ENCODE measurements at places on chromosomes 16 and 17. TPM values are rescaled to one million over a fixed set of nuclear protein-coding genes. Genes with fewer than 3 reads are reported as not detected.

- no peak overlapping the region for H3K27ac ChIP-seq
- no peak for DNase-seq
- peaks cover 91% of the 10 kb centered on the region for H3K4me1 ChIP-seq
- no peaks in the 10 kb centered on the region for H3K27me3 ChIP-seq
Measured at GRCh38 chr17:77379832-77380231, 239.1 kb downstream of the SEC14L1 start.

GRCh38 chr17:21299981-21300600, 15.6 kb downstream of the MAP2K3 start:
- H3K36me3 ChIP-seq = peaks cover 13% of the 10 kb centered on the region
- H3K27me3 ChIP-seq = no peaks in the 10 kb centered on the region
- no peak for DNase-seq
- H3K4me3 ChIP-seq = no peak overlapping the region

DNA sequence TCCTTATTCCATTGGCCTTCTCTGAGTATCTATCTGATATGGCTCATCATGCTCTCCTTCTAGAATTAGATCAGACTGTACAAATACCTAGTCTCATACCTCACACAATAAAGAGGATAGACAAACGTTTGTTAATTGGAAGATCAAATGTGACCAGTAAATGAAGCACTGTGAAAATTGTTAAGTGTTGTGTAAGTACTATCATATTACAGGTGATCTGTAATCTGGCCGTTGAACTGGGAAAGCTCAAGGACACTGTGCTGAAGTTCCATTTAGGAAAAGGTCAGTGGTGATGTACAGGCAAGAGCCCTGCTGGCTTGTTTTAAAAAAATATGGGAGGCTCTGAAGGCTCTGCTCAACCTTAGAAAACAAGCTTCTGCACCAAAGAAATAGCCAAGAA, 38.5 kb upstream of the CORO6 start:
- H3K27me3 ChIP-seq = no peaks in the 10 kb centered on the region
- H3K4me1 ChIP-seq = no peaks in the 10 kb centered on the region
- DNase-seq = no peak
- H3K27ac ChIP-seq = no peak overlapping the region

GRCh38 chr16:80803339-80804055, 901 bp downstream of the CDYL2 start:
- H3K4me1 ChIP-seq = no peaks in the 10 kb centered on the region
- H3K36me3 ChIP-seq = no peaks in the 10 kb centered on the region
- no peak overlapping the region for H3K27ac ChIP-seq

TAC4 gene
- not detected for total RNA-seq

GRCh38 chr16:65763640-65764305, 602.7 kb upstream of the CDH5 start:
- no peak overlapping the region for H3K4me3 ChIP-seq
- H3K27ac ChIP-seq = no peak overlapping the region
- no peak for DNase-seq
- H3K36me3 ChIP-seq = no peaks in the 10 kb centered on the region
- no peaks in the 10 kb centered on the region for H3K27me3 ChIP-seq

LITAF gene
- total RNA-seq = 69.7 TPM

- no peak for DNase-seq
- no peaks in the 10 kb centered on the region for H3K27me3 ChIP-seq
- H3K27ac ChIP-seq = no peak overlapping the region
- peaks cover 4% of the 10 kb centered on the region for H3K4me1 ChIP-seq
- no peak overlapping the region for H3K4me3 ChIP-seq
- H3K36me3 ChIP-seq = peaks cover 6% of the 10 kb centered on the region
Measured at GRCh38 chr16:89277641-89278341, 60.3 kb downstream of the ZNF778 start.

UMOD gene
- total RNA-seq = not detected

SPATA22 gene
- not detected for total RNA-seq

- no peak overlapping the region for H3K27ac ChIP-seq
- H3K27me3 ChIP-seq = no peaks in the 10 kb centered on the region
- H3K4me1 ChIP-seq = peaks cover 87% of the 10 kb centered on the region
- H3K4me3 ChIP-seq = peak overlapping the region; percentile 35
- no peak for DNase-seq
Measured at GRCh38 chr17:14318109-14318917, 17.4 kb downstream of the HS3ST3B1 start.

DNA sequence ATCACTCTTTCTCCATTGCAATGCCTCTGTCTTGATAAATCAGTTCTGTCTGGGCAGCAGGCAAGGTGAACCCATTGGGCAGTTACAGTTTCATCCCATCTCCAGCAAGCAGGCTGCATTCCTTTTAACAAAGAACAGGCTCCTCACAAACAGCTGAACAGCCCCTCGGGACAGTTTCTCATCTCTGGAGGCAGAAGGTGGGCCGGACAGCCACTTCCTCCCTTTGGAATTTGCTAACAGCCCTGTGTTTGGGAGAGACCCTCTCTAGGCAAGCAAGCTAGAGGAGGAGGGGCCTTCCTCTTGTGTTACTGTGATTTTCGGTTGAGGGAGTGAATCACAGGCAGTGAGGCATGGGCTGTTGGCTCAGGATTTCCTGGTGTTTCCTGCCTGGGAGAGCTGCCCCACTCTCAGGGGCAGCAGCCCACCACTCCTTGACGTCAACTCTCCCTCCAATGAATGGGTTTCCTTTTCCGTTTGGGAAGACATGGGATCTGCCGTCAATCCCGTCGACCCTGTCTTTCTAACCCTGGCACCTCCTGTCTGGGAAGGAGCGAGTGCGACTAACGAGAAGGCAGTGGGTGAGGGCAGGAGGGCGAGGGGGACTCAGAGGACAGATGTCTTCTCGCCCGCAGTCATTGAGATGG, 3.7 kb upstream of the PGS1 start:
- no peaks in the 10 kb centered on the region for H3K27me3 ChIP-seq
- peaks cover 40% of the 10 kb centered on the region for H3K4me1 ChIP-seq
- no peaks in the 10 kb centered on the region for H3K36me3 ChIP-seq
- no peak for DNase-seq
- H3K4me3 ChIP-seq = peak overlapping the region; percentile 63
- H3K27ac ChIP-seq = peak overlapping the region; percentile 37

All from neural crest cell (in vitro differentiated cells).